ENCODE measurements at places on chromosomes 2 and 18. TPM values are rescaled to one million over a fixed set of nuclear protein-coding genes. Genes with fewer than 3 reads are reported as not detected.

MBOAT2 gene
- 8.3 TPM for total RNA-seq

SPATA3 gene
- total RNA-seq: not detected

FKBP1B gene
- 10.1 TPM for total RNA-seq

HOXD3 gene
- total RNA-seq: 18.0 TPM
